ENCODE measurements at places on chromosomes 11 and 22.

- DNase-seq: no peak
Measured at GRCh38 chr11:84905411-84905810, 721.7 kb downstream of the DLG2 start.

- DNase-seq: no peak
Measured at GRCh38 chr11:64136765-64137441, 29.0 kb downstream of the MACROD1 start.

DNA sequence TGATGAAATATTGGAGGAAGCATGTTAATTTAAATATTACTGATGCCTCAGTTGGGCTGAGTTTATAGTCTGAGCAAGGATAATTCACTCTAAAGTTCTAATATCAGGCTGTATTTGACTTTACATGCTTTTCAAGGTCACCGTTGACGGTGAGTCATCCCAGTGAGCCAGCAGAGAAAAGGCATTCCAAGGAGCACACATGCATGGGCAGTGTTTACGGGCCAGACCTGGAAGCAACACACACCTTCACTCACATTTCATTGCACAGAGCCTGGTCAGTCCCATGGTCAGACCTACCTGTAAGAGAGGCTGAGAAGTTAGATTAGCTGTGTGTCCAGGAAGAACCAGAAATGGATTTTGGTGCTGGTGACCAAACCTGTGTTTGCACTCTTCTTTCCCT, 53.5 kb downstream of the COMMD9 start:
- DNase-seq: no peak

GRCh38 chr11:89327885-89328284, 150.2 kb downstream of the TYR start:
- no peak for DNase-seq

- no peak for DNase-seq
Measured at GRCh38 chr22:38153821-38154562, 27.6 kb downstream of the PLA2G6 start.

- no peak for DNase-seq
Measured at GRCh38 chr11:88179141-88179540, 3.9 kb upstream of the RAB38 start.

GRCh38 chr11:117366875-117367274, 39.2 kb downstream of the CEP164 start:
- no peak for DNase-seq

DNA sequence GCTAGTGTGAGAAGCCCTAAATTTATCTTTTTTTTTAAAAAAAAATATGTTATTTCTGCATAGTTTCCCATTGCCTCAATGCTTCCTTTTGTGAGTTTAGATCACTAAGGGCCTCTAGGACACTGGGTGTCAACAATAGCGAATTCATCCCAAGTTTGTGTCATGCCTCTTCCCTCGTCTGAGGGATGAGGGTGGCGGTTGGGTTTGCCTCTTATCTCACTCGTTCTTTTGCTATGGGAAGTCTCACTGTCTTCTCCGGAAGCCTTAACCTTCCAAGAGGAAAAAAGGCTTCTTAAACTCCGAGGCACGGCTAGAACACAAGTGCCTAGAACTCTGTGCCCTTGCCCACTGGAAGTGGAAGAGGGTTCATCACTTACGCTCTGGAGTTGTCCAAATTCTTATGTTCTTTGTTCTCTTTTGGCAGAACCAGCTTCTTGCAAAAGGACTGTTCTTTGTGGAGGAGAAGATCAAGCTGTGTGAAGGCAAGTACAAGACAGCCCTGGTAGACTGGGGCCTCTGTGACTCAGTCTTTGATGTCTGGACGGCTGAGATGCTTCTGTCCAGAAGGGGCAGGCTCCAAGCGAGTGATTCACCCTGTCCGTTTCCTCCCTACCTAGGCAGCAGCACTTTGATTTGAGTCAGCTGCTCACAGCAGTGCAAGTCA, 78.5 kb downstream of the TRAF6 start:
- peak; percentile 46 for DNase-seq

- DNase-seq: no peak
Measured at GRCh38 chr11:68037411-68038225, 1.2 kb upstream of the TCIRG1 start.

- no peak for DNase-seq
Measured at GRCh38 chr22:45235851-45236342, 4.8 kb downstream of the KIAA0930 start.
